Stimulated activated CD8-positive, alpha-beta memory T cell treated with anti-CD3 and anti-CD28 coated beads, Interleukin-7, amount 100 ng/mL, for 24 hours (primary cell): ENCODE measurements at places on chromosomes 7 and 10.

GRCh38 chr10:49220679-49221078 lies 32.5 kb upstream of the TMEM273 start:
- no peak for DNase-seq

DNA sequence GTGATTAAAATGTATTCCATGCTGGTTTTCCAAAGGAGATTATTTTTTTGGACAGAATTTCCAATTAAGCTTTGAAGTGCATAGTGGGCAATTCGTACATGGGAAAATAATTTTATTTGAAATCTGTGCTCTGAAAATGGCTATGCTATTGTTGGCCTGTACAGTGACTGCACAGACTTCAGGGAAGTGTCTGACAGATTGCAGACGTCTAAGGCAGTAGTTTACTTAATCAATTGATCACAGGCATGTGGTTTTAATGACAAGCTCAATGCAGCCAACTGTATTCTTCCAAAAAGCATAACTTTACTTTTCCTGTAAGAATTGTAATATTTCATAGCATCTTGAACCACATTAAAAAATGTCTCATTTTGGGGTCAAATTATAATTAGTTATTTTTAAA lies 102.0 kb downstream of the SEMA3C start:
- no peak for DNase-seq

DNA sequence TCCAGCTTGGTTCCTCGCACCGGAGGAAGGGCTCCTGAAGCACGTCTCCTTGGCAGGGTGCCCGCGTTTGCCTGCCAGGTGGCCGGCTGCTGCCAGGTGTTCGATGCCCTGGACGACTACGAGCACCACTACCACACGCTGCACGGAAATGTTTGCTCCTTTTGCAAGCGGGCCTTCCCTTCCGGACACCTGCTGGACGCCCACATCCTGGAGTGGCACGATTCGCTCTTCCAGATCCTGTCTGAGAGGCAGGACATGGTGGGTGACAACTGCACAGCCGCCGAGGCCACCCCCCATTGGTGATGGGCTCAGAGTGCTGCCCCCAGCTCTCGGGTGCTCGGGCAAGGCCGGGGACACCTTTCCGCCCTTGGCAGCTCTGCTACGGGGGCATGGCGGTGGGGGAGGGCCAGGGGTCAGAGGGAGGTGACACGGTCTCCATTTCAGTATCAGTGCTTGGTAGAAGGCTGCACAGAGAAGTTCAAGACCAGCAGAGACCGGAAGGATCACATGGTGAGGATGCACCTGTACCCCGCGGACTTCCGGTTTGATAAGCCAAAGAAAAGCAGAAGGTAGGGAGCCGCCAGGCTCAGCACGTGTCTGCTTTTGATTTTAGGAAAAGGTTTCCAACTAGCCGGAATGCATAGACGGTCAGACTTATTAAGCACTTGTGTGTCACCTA lies 1.1 kb downstream of the ZNF511 start:
- DNase-seq = no peak

DNA sequence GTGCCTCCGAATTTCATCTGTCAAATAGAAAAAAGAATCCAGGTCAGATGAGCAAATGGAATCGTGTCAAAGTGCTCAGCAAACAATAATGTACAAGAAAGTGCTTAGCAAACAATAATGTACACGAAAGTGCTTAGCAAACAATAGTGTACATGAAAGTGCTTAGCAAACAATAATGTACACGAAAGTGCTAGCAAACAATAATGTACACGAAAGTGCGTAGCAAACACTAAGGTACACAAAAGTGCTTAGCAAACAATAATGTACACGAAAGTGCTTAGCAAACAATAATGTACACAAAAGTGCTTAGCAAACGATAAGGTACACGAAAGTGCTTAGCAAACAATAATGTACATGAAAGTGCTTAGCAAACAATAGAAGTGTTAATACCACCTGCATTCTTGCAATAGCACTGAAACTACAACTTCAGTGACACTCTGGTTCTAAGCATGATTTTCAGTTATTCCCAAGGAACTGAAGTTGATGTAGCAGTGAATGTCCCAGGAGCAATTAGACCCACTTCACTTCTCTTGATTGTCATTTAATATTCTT lies 33.4 kb upstream of the MYL10 start:
- no peak for DNase-seq

- DNase-seq = no peak
Observed at GRCh38 chr10:106682175-106682574, 482.3 kb downstream of the SORCS1 start.

GRCh38 chr10:116538456-116538855 lies 7.3 kb upstream of the PNLIP start:
- DNase-seq = no peak

GRCh38 chr7:126689037-126689436 lies 563.7 kb downstream of the GRM8 start:
- DNase-seq = no peak

DNA sequence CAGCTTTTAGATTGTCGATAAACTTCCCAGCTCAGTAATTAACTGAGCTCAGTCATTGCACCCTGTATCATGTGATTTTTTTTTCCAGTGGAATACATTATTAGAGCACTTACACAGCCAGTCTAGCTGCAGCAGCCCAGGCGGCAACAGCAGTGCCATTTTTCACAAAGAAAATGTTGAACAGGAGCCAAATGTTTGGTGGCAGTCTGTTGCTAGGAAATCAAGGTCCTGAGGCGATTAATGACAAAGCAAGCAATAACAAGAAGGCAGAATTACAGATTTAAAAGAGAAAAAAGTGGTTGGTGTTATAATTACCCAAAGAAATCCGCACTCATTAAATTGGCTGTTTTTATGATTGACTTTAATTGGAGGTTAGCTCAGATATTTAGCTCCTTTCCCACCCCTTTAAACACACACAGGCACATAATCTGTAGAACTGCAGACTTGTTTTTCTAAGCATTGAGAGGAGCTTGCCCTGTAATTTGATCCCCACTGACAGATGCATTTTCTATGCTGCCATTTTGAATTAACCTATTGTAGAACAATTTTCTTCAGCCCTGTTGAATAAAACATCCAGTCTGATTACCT lies 267.4 kb downstream of the ADK start:
- DNase-seq = no peak

GRCh38 chr7:105596866-105597265 lies 15.6 kb upstream of the EFCAB10 start:
- no peak for DNase-seq

- DNase-seq = no peak
Observed at GRCh38 chr7:134368851-134369544, 52.3 kb upstream of the SLC35B4 start.

DNA sequence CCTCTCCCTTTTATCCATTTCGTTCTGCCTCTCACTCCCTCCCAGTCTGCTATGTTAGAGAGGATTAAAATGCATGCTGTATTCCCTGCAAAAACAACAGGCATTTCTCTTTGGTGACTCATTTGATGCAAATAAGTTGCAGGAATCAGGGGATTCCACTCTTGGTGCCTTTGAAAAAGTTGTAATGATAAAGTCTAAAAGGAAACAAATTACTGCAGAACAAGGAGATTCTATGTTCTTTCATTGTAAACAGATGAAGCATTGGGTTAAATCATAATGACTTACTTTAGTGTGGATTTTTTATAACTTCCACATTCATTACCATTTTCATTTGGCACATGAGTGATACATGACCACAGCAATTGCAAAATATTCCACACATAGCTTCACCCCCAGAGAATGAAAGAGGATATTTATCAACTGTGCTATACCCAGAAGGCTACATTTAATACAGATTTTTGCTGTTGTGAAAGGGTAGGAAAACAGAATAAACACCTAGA lies 33.4 kb upstream of the ABLIM1 start:
- DNase-seq = no peak

DNA sequence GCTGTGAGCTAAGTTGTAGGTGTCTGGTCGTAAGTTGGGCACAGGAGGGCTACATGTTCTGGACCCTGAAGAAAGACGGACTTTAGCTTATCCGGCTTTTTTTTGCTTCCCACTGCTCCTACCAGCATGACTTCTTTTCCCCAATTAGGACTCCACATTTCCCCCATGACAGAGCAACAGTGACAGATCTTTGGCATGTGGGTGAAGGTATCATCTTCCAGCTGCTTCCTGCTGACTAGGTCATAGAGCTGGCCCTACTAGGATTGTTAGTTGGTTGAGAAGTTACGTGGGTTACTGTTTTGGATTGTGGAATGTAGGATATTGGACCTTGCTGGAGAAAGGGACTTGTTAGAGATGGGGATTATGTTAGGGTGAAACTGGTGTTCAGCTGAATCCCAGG lies 21.4 kb downstream of the LANCL2 start:
- no peak for DNase-seq

DNA sequence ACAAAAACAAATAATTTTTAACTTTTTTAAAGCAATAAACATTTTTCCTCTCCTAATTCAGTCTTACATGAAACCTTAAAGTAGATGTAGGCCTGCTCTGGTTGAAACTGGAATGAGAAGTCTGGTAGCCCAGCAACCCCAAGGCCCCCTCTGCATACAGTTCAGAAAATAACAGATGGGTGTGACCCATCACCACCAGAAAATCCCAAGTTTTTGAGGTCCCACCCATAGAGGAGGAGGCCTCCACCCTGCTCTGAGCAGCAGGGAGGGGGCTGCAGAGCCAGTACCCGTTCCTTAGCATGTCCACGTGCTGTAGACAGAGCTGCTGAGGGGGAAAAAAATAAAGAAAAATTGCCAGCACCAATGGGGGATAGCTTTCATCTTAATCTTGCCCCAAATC lies 122.7 kb downstream of the WNT2 start:
- no peak for DNase-seq

DNA sequence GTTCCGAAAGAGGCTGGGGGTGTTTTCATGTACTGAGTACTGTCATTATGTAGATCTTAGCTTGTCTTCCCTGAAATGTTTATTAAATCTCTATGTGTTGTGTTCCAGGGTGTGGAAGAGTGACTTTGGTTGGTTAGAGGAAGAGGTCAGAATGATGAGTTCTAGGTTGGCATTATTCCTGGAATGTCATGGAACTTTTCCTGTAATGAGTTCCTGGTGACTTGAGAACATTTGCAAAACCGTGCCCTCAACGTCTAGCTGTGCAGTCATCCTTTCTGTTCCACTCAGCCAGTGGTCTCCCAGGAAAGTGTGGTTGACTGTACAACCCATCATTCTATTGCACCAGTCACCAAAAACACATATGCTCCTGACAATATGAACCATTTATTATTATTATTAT lies 129.6 kb downstream of the BICC1 start:
- no peak for DNase-seq

GRCh38 chr10:117391436-117392205 lies 16.4 kb upstream of the PDZD8 start:
- DNase-seq = no peak

GRCh38 chr10:63376560-63377304 lies 89.0 kb downstream of the JMJD1C start:
- no peak for DNase-seq

DNA sequence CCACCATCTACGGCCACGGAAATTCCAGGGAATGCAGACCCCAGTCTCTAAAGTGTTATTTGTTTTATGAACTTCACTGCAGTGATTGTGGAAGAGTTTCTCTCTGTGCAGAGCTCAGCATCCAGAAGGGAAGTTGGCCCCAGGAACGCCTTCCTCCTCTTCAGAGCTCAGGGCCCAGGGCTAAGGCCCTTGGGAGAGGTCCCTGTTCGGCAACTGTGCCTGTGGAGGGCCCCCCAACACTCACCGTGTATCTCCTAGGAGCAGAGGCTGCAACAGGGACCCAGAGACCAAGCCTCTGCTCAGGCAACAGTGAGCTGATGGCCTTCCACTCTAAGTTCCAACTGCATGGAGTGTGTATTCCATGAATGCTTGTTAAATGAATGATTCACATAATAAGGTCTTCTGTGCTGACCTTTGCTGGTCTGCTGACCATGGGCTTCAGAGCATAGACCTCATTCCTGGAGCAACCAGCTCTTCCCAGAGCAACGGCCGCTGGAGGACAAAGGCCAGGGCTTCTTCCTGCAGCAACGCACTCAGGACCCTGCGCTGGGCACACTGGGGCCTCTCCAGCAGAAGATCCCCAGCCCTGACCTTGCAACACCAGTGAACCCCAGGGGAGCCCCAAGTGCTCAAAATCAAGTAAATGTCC lies 7.7 kb downstream of the DIP2C start:
- DNase-seq = no peak

DNA sequence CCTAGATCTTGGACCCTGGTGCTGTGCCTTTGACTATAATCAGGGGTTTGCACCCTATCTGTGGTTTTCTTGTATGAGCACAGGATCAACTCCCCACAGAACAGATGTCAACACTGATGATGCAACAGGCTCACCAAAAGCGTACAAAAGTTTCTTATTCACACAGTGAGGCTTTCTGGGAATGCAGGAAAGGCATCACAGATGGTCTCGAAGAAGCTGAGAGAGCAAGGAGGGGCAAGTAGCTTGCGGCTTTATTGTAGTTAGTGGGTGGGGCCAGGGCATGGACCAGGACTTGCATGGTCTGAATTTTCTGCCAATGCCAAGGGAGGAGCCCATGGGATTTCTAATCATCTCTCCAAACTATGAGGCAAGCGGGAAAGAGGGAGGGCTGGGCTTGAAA lies 46.2 kb downstream of the SEC61G start:
- no peak for DNase-seq

DNA sequence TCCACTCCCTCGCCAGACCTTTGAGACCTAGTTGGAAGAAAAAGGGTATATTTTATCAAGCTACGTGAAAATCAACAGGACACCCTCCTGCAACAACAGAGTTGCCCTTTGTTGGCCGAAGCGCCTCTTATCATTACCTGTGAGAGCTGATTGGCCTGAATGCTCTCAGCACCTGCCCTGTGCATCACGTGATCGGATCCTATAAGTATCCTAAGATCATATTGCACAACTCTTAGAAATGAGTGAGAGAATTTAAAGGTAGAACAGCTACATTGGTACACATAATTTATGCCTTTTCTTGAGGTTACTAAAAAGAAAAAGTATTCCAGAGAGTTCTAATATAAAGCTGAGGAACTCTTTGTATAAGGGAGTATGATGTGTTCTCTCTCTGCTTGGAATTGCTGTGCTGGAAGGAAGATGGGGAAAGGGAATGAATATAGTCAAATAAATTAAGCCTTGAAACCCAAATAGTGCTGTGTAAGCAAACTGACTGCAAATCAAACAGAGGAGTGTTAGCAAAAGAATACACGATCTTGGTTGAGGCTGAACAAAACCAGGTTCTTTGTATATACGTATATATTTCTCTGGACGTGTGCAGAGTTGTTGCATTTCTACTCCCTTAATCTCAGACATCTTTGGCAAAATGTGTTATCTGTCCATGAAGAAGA lies 69.3 kb downstream of the LRRC4 start:
- DNase-seq = no peak

GRCh38 chr7:15753887-15754579 lies 67.5 kb upstream of the MEOX2 start:
- no peak for DNase-seq

DNA sequence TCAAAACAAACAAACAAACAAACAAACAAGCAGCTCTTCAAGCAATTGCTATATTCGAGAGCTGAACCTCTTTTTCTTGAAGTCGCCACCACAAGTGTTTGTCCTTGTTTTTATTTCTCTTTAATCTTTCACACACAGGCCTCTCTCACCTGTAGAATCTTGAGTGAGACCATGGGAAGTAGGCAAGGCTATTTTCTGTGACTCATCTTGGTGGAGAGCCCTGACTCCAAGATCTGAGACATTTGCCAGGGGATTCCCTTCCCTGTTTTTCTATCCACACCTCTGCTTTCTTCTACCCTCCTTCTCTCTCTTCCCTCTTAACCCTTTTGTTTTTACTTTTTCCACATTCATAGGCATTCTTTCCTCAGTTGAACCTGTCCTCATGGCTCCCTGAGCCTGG lies 8.0 kb upstream of the TAS2R60 start:
- DNase-seq = no peak
